COLO829 (cell line): ENCODE measurements at places on chromosomes 7 and 10.

- no peak for DNase-seq
These were observed 22.4 kb upstream of the ZNF488 start for GRCh38 chr10:47406548-47406869.

- no peak for DNase-seq
These were observed 23.0 kb downstream of the PCGF6 start for GRCh38 chr10:103327906-103328305.

GRCh38 chr10:86692023-86692514, 23.8 kb downstream of the LDB3 start:
- DNase-seq: no peak

DNA sequence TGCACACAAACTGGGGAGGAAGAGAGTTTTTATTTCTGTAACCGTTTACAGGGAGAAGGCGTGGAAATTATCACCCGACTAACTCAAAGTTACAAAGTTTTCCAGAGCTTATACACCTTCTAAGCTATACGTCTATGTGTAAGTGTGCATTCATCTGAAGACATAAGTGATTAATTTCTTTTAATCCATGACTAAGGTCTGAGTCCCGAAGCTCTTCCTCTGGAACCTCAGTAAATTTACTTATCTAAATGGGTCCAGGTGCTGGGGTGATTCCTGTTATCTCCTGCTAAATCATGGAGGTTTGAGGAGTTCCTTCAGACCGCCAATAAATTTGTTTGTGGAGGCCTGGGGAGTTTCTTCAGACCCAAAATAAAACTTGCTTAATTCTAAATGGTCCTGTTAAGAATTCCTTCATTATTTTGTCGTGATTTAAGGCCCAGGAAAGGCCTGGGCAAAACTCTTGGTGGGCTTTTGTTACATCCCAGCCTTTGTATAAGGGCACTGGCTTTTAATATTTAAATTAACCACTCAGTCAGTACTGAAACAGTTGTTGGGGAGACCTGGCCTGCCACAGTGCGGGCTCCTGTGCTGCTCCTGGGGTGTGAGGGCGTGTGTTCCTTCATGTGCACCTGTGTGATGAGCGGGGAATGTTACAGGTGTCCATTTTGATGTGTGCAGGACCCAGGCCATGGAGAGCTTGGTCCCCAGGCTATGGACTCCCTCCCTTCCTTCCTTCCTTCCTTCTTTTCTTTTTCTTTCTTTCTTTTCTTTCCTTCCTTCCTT, 5.8 kb upstream of the METTL27 start:
- DNase-seq: no peak

DNA sequence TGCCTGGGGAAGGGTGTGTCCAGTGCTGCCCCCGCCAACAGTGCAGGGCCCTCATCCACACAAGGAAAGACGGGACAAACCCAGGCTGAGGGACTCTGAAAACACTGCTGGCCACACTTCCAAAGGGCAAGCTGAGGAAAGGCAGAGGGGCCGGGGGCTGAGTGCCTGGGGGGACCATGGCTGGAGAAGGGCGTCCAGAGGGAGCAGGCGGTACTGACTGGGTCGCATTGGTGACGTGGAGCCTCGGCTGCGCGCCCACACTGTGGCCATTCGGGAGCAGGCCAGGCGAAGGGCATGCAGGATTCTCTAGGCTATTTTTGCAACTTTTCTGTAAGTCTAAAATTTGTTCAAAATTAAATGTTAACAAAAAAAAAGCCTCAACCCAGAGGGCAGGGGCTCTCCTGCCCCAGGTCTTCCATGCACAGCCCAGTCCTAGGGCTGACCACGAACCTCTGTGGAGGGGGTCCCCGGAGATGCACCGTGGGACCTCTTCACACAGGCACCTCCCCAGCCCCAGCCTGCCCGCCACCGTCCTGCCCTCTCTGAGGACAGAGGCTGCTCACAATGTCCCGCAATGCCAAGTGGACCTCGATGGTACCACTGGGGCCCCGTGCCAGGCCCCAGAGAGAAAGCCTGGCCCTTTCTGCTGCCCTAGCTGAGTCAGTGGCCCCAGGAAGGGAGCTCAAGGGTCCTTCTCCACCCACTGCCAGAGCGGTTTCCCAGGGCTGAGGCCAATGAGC, 10.4 kb downstream of the ADAM8 start:
- DNase-seq: no peak

- peak; percentile 31 for DNase-seq
These were observed at the start of gene MAP3K8 for GRCh38 chr10:30433730-30434272. TSS of gene MAP3K8 (plus strand) at chr10:30434184. CDS start at chr10:30438939, 4,755 bp downstream.

GRCh38 chr7:84674236-84674913, 479.8 kb upstream of the SEMA3A start:
- no peak for DNase-seq

GRCh38 chr7:157795199-157795598, 458.4 kb downstream of the DNAJB6 start:
- no peak for DNase-seq

GRCh38 chr10:66534866-66535265, 391.0 kb upstream of the LRRTM3 start:
- DNase-seq: no peak

DNA sequence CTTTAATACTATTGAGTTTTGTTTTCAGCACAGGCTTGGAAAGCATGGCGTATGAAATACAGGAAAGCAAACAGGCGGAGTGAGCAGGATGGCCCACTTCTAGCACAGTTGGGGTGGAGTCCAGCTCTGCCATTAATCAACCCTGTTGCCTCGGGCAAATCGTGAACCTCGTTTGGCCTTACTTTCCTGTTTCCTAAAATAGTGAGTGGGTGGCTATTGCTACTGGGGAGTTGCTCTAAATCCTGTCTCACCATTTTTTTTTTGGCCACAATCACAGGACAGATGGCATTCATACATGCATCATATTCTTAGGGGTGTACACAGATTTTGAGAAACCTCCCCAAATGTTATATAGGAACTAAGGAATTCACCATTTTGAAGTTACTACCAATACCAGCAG, 157.8 kb downstream of the ANLN start:
- DNase-seq: no peak

GRCh38 chr10:80166581-80167470, 34.3 kb downstream of the PLAC9 start:
- DNase-seq: no peak

DNA sequence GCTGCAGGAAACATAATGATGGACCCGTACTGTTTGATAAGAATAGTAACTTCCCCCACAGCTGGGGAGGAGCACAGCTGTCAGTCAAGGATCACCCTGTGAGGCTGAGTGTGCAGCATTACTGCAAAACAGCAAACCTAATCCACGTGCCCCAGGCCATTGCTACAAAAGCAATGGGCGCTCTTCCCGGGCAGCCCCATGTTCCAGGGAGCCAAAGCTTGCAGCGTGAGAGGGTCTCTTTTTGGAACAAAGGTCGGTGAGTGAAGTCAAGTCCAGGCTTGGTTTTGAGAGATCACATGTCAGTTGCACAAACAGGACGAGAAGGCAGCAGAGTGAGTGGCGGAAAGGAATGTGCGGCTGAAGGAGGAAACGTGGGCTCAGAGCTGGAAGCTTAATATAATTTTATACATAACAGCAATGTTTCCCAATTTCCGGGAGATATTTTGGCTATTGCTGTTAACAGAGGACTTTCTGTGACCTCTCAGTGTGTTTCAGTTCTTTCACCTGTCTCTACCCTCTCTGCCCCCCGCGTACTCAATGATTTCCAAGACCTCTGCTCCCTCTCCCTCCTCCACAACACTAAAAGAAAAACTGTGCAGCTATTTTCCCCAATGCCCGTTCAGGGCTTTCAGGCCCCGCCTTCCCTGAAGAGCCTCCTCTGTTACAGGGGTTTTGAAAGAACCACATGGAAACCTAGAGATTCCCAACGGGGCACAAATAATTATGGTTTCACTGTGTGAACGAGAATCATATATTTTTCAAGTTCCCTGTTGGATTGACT, 128.9 kb downstream of the MTPAP start:
- no peak for DNase-seq

GRCh38 chr7:121138262-121138933, 149.9 kb downstream of the CPED1 start:
- no peak for DNase-seq

GRCh38 chr7:127525866-127526480, 59.4 kb downstream of the GCC1 start:
- no peak for DNase-seq

- peak; percentile 99 for DNase-seq
These were observed 165.8 kb upstream of the PRSS1 start for GRCh38 chr7:142583446-142583845.

DNA sequence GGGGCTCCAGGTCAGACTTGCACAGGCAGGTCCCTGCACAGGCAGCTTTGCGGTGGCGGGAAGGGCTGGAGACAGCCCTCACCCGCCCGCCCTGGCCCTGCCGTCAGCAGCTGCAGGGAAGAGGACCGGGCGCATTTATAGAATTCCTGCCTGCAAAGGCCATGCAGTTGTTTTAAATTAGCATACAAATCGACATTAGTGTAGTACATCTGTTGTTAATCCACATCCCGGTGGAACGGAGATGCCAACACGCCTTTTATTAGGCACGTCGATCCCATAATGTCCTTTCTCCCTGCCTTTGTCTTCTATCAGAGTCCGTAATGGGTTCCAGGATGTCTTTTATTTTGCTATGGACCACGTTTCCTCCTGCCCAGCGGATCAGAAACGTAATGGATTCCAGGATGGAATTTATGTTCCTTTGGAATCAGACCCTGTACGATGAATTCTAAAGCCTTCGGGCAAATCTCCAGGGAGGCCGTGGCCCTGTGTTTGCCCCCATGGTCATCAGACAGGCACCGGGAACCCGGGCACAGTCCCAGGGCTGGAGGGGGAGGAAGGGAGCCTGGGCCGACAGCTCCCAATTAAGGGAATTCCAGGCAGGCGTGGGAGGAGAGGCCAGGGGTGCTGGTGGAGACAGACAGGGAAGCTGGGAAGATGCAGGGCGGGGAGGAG, 123.9 kb downstream of the COL26A1 start:
- no peak for DNase-seq

GRCh38 chr7:28586736-28587135, 174.4 kb downstream of the CREB5 start:
- peak; percentile 26 for DNase-seq

DNA sequence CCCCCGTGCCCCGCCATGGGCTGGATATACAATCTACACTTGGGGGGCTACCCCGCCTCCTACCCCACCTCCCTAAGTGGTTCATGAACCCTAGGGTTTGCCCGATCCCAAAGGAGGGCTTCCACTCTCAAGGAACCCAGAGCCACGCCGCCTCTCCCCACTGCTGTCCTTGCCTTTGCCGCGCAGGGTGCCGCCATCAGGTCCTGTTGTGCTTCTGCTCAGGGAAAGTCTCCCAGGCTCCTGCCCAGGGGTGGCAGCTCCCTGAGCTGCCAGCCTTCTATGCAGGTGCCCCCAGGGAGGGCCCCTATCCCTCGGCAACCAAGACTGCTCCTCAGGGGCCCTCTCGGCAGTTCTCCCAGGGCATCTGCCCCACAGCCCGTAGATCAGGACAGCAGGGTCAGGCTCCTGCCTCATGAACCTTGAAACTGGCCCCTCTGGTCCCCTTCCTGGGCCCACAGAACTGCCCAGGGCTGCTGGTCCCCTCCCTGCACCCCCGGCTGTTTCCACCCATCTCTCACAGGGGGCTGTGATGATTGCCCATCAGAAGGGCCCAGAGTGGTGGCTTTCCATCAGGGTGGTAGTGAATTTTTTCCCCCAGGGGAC, 13.0 kb upstream of the PCBD1 start:
- DNase-seq: no peak

DNA sequence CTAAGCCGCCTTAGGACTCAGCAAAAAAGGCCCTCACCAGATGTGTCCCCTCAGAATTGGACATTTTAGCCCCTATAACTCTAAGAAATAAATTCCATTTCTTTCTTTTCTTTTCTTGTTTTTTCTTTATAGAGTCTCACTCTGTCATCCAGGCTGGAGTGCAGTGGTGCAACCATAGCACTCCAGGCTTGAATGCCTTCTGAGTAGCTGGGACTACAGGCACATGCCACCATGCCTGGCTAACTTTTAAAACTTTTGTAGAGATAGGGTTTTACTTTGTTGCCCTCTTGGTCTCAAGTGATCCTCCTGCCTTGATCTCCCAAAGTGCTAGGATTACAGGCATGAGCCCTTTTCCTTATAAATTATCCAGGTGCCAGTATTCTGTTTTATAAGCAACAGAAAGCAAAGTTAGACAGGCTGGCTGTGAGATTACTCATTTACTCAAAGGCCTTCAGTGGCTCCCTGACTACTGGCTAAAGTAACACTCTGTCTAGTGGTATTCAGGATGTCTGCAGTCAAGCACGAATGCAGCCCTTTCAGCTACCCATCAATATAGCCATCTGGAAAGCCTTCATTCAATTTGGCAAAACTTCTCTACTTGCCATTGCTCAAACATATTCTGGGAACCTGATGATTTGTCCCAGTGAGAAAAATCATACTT, 128.6 kb downstream of the ICA1 start:
- no peak for DNase-seq

- DNase-seq: no peak
These were observed 149.0 kb downstream of the ARHGAP21 start for GRCh38 chr10:24574578-24575155.

DNA sequence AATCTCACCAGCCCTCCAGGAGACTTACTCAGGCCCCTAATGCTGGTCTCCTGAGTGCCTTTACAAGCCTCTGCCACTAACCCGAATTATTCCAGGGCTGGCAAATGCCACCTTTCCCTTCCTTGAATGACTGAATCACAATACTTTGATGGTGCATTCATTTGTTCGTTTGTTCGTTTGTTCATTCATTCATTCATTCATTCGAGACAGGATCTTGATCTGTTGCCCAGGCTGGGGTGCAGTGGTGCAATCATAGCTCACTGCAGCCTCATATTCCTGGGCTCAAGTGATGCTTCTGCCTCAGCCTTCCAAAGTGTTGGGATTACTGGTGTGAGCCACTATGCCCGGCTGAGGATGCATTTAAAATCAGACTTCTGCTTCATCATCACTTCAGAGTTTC, 6.0 kb downstream of the ZNF12 start:
- DNase-seq: no peak

GRCh38 chr10:102815790-102816549, 21.2 kb downstream of the CYP17A1 start:
- DNase-seq: no peak

DNA sequence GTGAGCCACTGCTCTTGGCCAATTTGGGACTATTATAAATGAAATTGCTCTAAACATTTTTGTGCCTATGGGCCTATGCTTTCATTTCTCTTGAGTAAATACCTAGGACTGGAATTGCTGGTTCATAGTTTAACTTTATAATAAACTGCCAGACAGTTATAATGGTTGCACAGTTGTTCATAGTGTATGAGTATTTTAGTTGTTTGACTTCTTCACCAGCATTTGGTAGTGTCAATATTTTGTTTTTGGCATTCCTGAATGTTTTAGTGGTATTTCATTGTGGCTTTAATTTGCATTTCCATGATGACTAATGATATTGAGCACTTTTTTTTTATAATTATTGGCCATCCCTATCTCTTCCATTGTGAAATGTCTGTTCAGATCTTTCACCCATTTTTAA, 29.5 kb downstream of the PLEKHA8 start:
- no peak for DNase-seq

- DNase-seq: peak; percentile 11
These were observed 316.8 kb upstream of the STEAP1 start for GRCh38 chr7:89837515-89837914.
